ENCODE measurements at places on chromosomes 7 and 10.

- no peak for DNase-seq
Measured at GRCh38 chr7:128106821-128107220, 75.6 kb upstream of the LRRC4 start.

DNA sequence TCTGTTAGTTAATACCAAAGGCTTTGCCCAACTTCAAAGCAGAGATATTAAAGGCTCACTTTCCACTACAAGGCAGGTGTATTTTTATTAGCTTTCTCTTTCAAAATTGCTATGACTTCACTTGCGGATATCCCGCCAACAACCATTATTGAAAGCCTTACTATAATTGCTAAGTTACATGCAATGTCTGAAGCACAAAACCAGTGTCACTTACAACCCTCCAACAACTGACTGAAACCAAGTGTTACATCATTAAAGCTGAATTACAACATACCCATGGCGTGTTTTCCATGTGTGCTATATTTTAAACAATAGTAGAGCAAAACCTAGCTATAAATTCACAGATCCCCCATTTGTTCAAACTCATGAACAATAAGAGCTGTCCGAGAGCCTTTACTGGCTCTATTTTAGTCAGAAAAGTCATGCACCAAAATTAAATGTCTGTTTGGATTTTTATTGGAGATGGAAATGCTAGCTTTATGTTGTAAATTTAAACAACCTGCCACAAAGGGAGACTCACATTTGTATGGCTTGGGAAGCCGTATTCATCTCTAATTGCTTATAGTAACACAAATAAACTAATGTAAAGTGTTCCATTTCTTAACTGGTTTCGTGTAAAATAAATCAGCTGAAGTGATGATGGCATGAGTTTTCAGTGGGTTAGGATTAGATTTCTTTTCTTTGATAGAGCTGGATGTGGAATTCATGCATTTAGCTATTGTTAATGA lies 227.1 kb downstream of the AGMO start:
- no peak for DNase-seq

DNA sequence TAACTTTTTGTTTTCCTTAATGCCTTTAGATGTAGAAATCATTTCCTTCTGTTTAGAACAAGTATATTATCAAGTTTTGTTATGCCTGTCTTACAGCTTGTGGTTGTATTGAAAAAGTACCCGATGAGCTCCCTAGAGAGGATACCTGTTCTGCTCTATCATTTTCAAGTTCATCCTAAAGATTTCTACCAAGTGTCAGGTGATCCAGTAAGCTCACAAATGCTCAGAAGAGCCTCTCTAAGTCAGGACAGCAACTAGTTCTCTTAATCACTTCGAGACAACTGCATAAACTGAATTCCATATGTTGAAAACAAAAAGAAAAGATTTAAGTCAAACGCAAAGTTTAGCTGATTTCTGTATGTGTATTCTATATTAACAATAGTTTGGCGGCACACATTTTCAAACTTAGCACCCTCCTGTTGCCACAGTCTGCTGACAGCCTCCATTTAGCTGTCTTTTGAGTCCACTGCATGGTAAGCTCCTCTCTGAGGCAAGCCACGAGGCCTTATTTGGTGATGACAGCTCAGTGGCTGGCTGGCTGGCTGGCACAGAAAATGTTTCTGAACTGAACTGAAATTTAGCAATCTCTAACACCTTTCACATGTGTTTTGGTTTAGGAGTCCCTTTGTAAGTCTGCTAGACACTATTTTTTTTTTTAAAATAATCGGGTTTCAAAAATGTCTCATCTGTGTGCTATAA lies 59.4 kb downstream of the SEMA3C start:
- no peak for DNase-seq

- DNase-seq, result no peak
Measured at GRCh38 chr10:76463111-76463510, 1031.7 kb downstream of the LRMDA start.

DNA sequence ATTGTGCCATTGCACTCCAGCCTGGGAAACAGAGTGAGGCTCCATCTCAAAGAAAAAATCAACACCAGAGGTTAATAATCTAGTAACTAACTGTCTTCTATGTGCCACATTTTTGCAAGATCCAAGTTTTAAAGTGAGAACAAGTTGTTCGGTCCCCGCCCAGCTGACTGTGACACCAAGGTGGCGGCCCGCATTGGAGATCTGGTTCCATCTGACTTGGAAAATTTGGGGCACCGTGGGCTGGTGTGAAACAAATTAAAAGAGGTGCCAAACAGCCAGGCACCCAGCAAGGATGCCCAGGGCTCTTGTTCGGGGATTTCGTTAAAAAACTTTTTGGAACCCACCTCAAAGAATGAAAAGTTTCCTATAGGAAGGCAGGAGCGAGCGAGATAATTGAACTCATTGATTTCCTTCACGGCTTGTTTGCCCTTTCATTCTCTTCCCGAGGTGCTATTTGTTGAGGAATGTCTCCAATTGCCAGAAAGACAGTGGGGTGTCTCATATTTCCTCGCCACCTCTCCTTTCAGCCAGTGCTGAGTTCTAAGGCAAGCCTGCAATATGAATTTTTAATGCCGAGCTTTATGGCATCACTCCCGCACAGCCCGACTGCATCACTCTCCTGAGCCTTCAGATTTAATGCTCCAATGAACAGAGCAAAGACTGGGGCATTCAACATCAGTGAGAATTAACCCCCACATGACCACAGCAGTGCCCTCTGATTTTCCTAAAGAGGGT lies 156.9 kb upstream of the SH2B2 start:
- no peak for DNase-seq

GRCh38 chr7:149799397-149800168 lies 26.2 kb upstream of the ZNF467 start:
- DNase-seq, result no peak

DNA sequence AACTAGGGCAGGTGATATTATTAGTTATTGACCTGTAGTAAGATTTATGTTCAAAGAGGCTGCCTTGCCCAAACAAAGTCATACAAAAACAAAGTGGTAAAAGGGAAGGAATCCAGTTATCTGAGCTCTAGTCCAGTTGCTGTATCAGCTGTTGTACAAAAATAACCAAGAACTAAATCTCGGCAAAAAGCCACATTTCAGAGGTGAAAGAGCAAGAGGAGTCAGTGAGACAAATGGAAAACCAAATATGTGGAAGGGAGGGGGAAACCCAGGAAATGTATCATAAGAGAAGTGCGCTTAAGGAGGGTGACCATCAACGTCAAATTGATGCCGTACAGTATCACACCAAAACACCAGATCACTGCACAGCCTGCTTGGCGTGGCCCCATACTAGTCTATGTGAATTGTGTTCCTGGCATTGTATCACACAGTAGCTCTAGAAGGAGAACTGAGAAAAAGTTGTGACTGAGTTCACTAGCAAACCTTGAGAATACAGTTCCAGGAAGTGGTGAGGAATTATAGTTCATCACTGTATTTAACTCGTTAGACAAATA lies 6.4 kb downstream of the AGBL3 start:
- no peak for DNase-seq

DNA sequence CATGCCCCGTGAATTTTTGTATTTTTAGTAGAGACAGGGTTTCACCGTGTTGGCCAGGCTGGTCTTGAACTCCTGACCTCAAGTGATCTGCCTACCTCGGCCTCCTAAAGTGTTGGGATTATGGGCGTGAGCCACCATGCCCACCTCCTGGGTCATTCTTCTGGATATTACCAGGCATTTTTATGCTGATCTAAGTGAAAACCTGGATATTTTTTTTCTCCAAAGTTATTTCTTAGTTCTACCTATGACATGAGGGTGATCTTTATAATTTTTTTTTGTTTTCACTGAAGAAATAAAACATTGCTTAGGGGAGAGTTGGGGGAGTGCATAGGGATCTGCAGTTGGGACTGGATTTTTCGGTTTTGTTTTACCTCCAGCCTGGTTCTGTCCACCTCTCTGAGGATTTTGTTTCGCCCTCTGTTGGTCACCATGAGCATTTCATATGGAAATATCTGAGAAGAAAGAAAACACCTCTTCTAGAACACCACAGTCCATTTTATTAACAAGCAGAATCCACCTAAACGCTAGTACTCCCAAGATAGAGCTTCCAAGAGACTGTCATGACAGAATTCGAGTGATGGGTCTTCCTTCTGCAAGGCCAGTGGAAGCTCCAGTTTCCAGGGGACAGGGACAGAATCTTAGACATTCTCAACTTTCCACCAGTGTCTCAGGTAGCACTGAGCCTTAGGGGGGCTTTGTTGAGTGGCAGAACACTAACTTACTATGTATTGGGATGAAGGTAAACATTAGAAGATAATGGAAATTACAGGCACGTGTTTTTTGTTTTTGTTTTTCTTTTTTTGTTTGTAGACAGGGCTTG lies 33.4 kb upstream of the AFAP1L2 start:
- DNase-seq, result peak; percentile 23

DNA sequence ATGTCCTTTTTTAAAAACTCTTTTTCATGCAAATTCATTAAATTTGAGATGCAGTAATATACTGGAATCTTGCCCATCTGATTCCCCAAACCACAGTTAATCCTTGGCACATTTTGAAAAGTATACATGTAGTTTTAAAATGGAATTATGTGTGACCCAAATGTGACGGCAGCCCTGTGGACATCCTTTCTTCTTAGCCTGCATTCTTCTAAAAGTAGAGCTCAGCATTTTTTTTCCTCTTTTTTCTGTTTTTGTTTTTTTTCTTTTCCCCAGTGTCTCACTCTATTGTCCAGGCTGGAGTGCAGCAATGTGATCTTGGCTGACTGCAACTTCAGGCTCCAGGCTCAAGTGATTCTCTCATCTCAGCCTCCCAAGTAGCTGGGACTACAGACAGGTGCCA lies 338.9 kb downstream of the GALNT17 start:
- no peak for DNase-seq

- DNase-seq, result peak; percentile 97
Measured at GRCh38 chr7:17304926-17305325, 6.5 kb downstream of the AHR start.

GRCh38 chr10:70990681-70991080 lies 102.3 kb upstream of the PCBD1 start:
- no peak for DNase-seq

DNA sequence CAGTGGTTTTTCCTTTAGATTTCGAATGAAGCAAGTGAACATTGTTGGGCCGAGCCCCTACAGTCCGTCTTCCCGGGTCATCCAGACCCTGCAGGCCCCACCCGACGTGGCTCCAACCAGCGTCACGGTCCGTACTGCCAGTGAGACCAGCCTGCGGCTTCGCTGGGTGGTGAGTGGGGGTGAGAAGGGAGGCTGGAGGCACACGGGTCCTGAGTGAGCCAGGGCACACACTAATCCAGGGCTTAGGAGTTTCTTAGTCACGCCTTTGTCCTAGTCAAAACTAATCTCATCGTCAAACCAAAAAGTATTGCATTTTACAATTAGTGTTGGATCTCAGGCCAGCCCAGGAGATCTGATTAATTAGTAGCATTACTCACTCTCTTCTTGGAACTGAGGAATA lies 568.8 kb upstream of the FOXK1 start:
- DNase-seq, result no peak

- DNase-seq, result no peak
Measured at GRCh38 chr7:40866601-40867000, 731.8 kb downstream of the SUGCT start.

DNA sequence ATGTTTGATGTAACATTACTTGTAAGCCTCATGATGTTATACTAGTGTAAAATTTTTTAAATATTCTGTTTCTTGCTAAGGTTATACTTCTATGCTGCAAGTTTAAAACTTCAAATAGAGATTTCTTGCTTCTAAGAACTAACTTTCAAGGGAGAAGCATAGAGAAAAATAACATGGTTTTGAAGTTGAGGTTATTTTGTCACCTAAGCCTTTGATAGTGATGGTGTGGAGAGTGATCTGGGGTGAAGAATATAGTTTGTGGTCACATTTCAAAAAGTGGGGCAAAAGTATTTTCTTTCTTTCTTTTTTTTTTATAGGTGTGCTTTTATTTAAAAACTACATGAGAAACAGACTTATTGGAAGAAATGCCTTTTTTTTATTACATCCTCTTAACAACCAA lies 162.4 kb downstream of the GATA3 start:
- no peak for DNase-seq

GRCh38 chr10:90964781-90965465 lies 44.0 kb upstream of the ANKRD1 start:
- peak; percentile 30 for DNase-seq

DNA sequence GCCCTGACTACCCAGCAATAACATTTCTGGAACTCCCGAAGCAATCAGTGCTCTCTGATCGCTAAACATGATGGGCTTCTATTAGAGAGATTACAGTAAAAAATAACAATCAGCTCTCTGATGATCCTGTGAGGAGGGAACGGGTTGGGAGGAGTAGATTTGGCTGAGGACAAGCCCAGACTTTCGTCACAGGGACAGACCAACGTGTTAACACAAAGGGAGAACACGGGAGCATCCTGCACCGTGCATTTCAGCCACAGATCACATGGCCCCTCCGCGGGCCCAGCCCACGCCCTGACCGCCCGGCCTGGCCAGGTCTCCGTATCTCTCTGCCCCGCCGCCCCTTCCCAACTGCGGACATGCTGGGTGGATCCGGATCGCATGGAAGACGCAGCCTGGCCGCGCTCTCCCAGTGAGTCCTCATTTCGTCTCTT lies 95.0 kb upstream of the AGBL3 start:
- peak; percentile 94 for DNase-seq

- no peak for DNase-seq
Measured at GRCh38 chr10:62794306-62794705, 10.2 kb upstream of the ADO start.

- DNase-seq, result peak; percentile 87
Measured at GRCh38 chr7:36732806-36733205, 8.5 kb upstream of the AOAH start.

DNA sequence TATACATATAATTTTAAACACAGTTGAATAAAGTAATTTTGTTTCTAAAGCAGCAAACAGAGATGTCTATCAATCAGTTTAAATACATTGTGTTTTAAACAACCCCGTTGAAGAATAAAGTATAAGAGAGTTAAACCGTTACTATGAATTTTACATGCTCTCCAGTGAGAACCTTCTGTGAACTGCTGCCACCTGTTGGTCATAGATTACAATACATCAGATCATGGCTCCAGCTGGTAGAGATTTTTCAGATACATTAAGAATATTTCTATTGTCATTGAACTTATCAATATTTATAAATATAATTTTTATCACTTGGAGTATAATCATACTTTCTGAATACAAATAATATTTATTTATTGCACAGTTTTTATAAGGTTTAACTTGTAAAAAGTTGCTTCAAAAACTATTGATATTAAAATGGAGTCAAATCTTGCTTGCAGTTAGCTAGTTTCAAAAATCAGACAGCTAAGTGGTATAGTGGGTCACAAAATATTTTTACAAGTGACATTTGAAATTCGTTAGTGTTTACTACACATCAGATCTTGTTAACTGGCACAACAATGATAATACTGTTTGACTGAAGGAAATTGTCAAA lies 561.2 kb upstream of the PHF14 start:
- peak; percentile 58 for DNase-seq
